ENCODE measurements at places on chromosomes 2 and 18. TPM values are rescaled to one million over a fixed set of nuclear protein-coding genes. Genes with fewer than 3 reads are reported as not detected.

DNA sequence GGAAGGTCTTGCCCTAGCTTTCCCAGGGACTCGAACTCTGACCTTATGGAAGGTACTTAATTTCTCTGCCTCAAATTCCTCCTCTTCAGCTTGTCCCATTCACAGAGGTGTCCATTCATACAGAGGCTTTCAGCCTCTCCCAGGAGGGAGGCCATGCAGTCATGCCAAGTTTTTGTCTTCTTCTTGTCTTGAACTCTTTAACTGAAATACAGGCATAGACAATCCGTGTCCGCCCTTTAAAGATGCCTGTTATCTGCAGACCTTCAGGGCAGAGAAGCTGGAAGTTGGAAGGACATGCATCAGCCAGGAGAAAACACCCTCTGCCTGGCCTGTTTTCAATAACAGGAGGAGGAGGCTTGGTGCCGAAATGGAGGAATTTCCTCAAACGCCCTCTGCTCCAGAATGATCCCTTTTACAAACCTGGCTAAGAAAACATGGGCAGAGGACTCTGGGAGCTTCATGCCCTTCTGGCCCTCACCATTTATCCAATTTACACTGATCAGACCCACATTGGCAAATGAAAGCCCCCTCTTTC, 308.3 kb downstream of the MYCN start:
- H3K4me3 ChIP-seq, result no peak overlapping the region
- no peaks in the 10 kb centered on the region for H3K4me1 ChIP-seq
- no peaks in the 10 kb centered on the region for H3K36me3 ChIP-seq
- H3K27me3 ChIP-seq, result no peaks in the 10 kb centered on the region
- DNase-seq, result peak; percentile 42
- no peak overlapping the region for H3K27ac ChIP-seq

- peaks cover 56% of the 10 kb centered on the region for H3K4me1 ChIP-seq
- H3K27me3 ChIP-seq, result no peaks in the 10 kb centered on the region
- no peak overlapping the region for H3K4me3 ChIP-seq
Measured at GRCh38 chr2:37582481-37583220, 88.8 kb downstream of the CDC42EP3 start.

GRCh38 chr2:173982918-173983317, 17.7 kb upstream of the SP3 start:
- H3K27ac ChIP-seq, result peak overlapping the region; percentile 85
- no peaks in the 10 kb centered on the region for H3K27me3 ChIP-seq
- H3K4me3 ChIP-seq, result no peak overlapping the region
- no peaks in the 10 kb centered on the region for H3K36me3 ChIP-seq
- H3K4me1 ChIP-seq, result peaks cover 31% of the 10 kb centered on the region
- DNase-seq, result no peak

- H3K4me1 ChIP-seq, result peaks cover 5% of the 10 kb centered on the region
- H3K27me3 ChIP-seq, result no peaks in the 10 kb centered on the region
- no peak overlapping the region for H3K27ac ChIP-seq
- H3K36me3 ChIP-seq, result peaks cover 1% of the 10 kb centered on the region
Measured at GRCh38 chr2:196452758-196453157, 186.8 kb upstream of the CCDC150 start.

- H3K36me3 ChIP-seq, result peaks cover 4% of the 10 kb centered on the region
- H3K27ac ChIP-seq, result no peak overlapping the region
- no peaks in the 10 kb centered on the region for H3K4me1 ChIP-seq
Measured at GRCh38 chr2:241036964-241037421, 38.6 kb downstream of the SNED1 start.

DNA sequence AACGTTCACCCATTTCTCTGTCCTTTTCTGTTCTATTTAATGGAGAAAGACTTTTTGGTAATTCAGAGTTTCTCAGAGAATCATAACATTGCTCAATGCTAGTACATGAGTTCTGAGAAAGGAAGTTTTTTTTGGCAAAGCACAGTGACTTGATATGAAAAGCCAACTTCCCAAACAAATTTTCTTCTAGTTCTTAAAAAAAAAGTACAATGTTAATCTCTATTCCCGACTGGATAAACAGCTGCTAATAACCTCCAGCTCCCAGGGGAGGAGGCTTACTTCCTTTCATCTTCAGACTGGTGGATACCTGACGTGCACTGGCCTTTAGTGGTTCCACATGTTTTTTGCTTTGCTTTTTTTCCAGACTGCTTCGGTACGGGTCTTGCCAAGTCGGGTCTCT, 284.6 kb upstream of the CCDC68 start:
- peaks cover 28% of the 10 kb centered on the region for H3K36me3 ChIP-seq
- no peak for DNase-seq
- no peaks in the 10 kb centered on the region for H3K27me3 ChIP-seq
- H3K4me3 ChIP-seq, result peak overlapping the region; percentile 38
- peaks cover 40% of the 10 kb centered on the region for H3K4me1 ChIP-seq

GRCh38 chr2:58182527-58182926, 58.6 kb downstream of the FANCL start:
- H3K27me3 ChIP-seq, result no peaks in the 10 kb centered on the region
- no peaks in the 10 kb centered on the region for H3K4me1 ChIP-seq
- DNase-seq, result no peak
- H3K27ac ChIP-seq, result no peak overlapping the region
- H3K36me3 ChIP-seq, result peaks cover 17% of the 10 kb centered on the region
- H3K4me3 ChIP-seq, result no peak overlapping the region

DNA sequence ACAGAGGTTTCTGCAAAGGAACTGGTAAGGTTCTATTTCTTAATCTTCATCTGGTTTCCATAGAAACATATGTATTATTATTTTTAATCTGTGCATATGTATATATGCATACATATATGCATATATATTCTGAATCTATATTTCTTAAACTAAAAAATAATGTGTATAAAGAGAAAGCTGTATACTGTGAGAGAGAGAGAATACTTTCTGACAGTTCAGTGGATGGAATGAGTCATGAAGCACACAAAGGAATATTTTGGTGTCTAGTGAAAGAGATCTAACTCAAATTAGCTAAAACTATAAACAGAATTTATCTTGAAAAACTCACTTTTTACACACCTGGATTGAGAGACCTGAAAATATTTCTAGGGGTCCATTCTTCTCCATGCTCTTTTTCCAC, 1929.3 kb upstream of the LRRTM1 start:
- H3K27me3 ChIP-seq, result no peaks in the 10 kb centered on the region
- no peak for DNase-seq
- no peaks in the 10 kb centered on the region for H3K36me3 ChIP-seq
- H3K27ac ChIP-seq, result no peak overlapping the region
- no peak overlapping the region for H3K4me3 ChIP-seq
- H3K4me1 ChIP-seq, result no peaks in the 10 kb centered on the region

DNA sequence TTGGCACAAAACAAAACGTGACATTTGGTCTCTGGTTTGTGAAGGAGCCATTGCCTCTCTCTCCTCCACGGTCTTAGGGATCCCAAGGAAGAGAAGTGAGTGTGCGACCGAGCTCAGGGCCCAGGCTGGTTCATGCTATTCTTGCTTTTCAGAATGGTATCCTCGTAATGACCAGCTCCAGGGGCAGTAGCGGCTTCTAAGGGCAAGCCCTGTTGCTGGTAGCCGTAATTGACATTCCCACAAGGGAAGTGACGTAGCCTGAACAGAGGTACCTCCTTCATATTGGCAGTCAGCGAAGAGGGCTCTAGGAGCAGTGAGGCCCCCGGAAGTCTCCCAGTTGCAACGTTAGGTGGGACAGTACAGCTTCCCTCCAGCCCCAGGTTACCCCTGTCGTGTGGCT, 77.9 kb downstream of the CLIP4 start:
- no peak overlapping the region for H3K4me3 ChIP-seq
- peaks cover 5% of the 10 kb centered on the region for H3K4me1 ChIP-seq
- no peaks in the 10 kb centered on the region for H3K27me3 ChIP-seq
- DNase-seq, result no peak
- H3K27ac ChIP-seq, result no peak overlapping the region

GRCh38 chr18:35095983-35096676, 54.9 kb downstream of the MAPRE2 start:
- no peak overlapping the region for H3K27ac ChIP-seq
- peaks cover 8% of the 10 kb centered on the region for H3K36me3 ChIP-seq
- no peak overlapping the region for H3K4me3 ChIP-seq
- no peak for DNase-seq
- peaks cover 9% of the 10 kb centered on the region for H3K4me1 ChIP-seq
- no peaks in the 10 kb centered on the region for H3K27me3 ChIP-seq

DNA sequence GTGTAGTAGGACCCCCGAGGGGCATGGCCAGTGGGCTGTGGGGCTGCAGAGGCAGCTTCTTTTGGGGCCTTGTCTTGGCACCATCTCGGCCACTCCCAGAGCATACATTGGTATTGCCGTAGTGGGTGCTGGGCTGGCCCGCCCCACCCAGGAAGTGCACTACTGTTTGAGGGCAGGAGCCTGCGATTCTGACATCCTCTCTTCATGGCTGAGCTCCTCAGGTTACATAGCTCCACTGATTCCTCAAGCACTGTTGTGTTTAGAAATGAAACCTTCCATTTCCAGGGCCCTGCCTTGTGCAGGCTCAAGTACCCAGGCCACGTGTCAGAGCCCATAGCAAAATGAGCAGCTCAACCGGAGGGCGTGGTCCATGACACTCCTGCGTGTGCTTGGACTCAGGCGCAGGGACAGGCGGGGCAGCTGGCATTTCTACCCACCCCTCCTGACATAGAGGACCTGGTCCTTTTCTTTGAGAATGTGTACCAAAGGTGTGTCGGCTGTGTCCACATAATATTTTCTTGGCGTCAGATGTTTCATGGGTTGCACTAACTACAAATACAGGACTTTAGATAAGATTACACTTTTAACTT, 67.9 kb downstream of the DGKD start:
- H3K4me1 ChIP-seq, result peaks cover 73% of the 10 kb centered on the region
- no peak overlapping the region for H3K4me3 ChIP-seq

GRCh38 chr2:237260039-237260620, 153.8 kb downstream of the COL6A3 start:
- DNase-seq, result no peak
- no peak overlapping the region for H3K27ac ChIP-seq
- H3K36me3 ChIP-seq, result no peaks in the 10 kb centered on the region
- H3K4me3 ChIP-seq, result no peak overlapping the region
- H3K4me1 ChIP-seq, result peaks cover 73% of the 10 kb centered on the region
- H3K27me3 ChIP-seq, result no peaks in the 10 kb centered on the region

DNA sequence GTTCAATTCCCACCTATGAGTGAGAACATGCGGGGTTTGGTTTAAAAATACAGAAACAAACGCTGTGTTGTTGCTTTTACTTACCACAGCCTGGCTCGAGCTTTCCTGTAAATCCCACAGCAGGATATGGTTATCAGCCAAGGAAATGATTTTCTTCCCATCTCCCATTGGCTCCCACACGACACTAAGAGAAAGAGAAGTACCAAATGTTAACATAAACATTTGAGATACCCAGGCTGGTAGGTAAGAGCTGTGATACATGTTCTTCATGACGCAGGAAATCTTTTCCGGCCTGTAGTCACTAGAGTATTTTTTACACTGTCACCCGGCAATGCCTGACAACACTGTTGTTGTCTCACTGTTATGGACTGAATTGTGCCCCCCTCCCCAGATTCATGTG, 163.6 kb downstream of the EIPR1 start:
- no peaks in the 10 kb centered on the region for H3K4me1 ChIP-seq
- no peak overlapping the region for H3K4me3 ChIP-seq

- no peaks in the 10 kb centered on the region for H3K36me3 ChIP-seq
- H3K4me3 ChIP-seq, result no peak overlapping the region
- no peaks in the 10 kb centered on the region for H3K27me3 ChIP-seq
- DNase-seq, result no peak
- H3K4me1 ChIP-seq, result no peaks in the 10 kb centered on the region
- H3K27ac ChIP-seq, result no peak overlapping the region
Measured at GRCh38 chr2:133941666-133942065, 312.2 kb upstream of the MGAT5 start.

DNA sequence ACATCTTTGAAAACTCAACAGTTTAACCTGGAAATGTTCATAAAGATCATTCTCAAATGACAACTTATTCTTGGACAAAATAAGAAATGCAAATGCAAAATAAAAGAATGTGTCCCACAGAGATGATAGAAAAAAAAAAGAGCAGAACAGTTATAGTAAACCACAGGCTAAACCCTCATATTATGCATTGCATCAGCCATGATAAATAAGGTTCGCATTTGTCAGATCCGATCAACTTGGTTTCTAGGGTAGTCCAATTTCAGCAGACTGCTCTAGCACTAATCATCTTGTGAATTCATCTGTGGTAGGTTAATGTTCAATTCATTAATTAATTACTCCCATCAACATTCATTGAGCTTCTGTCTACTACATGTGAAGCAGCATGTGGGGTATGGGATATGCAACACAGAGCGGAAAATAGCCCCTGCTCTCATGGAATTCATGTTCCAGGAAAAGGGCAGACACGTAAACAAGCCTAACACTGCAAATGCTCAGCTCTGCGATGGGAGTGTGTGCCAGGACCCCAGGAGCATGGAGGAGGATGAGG, 316.2 kb upstream of the REV1 start:
- no peak for DNase-seq
- no peak overlapping the region for H3K4me3 ChIP-seq
- peaks cover 73% of the 10 kb centered on the region for H3K4me1 ChIP-seq
- peaks cover 18% of the 10 kb centered on the region for H3K36me3 ChIP-seq

- no peaks in the 10 kb centered on the region for H3K36me3 ChIP-seq
- H3K4me1 ChIP-seq, result peaks cover 32% of the 10 kb centered on the region
- H3K27me3 ChIP-seq, result no peaks in the 10 kb centered on the region
- peak overlapping the region; percentile 86 for H3K27ac ChIP-seq
Measured at GRCh38 chr2:237603718-237604362, 13.3 kb upstream of the RAB17 start.

DNA sequence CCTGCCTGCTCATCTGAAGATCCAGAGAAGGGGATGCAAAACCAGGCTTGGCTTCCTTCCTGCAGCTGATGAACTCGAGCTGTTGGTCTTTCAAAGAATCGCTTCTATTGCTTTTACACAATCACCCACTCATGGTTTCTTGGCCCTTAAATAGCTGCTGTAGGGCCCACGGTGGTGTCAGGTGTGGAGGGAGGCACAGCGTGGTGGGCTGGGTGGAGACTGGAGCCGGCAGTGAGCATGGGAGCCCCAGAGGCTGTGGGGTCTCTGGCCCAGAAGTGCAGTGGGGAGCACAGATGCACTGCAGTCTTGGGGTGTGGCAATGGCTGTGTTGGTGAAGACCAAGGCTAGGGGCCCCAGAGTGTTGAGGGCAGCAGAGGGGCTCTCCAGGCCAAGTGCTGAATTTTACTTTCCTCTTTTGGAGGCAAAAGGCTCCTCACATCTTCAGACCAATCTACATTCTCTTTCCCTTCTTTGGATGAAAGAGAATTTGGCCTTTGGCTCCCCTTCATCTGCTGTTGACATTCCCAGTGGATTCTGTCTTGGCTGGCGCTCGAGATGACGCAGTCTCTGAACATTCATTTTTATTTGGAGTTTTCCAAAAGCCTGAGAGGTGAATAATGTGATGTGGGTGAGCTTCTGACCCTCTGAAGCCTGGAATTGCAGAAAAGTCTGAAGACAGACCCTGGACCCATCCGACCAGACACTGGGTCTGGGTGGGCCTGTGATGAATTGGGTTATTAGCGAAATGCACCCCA, 70.1 kb upstream of the ASB18 start:
- H3K27ac ChIP-seq, result no peak overlapping the region
- H3K4me1 ChIP-seq, result peaks cover 8% of the 10 kb centered on the region
- H3K36me3 ChIP-seq, result peaks cover 8% of the 10 kb centered on the region
- no peak for DNase-seq
- H3K4me3 ChIP-seq, result no peak overlapping the region

The CROCC2 gene
- not detected for total RNA-seq

The SCN7A gene
- total RNA-seq, result not detected

The GAD1 gene
- total RNA-seq, result not detected

The FBLN7 gene
- 4.1 TPM for total RNA-seq

The ACMSD gene
- not detected for total RNA-seq

The TSPYL6 gene
- total RNA-seq, result not detected

The UGT1A8 gene
- total RNA-seq, result not detected

The GREB1 gene
- 0.55 TPM for total RNA-seq

The RNF152 gene
- total RNA-seq, result 76.4 TPM

All from osteocyte (in vitro differentiated cells).